Fibroblast of skin of left quadriceps (primary cell): ENCODE measurements at places on chromosomes 16 and 17.

- DNase-seq = no peak
Measured at GRCh38 chr17:29145289-29146073, 34.7 kb downstream of the MYO18A start.

DNA sequence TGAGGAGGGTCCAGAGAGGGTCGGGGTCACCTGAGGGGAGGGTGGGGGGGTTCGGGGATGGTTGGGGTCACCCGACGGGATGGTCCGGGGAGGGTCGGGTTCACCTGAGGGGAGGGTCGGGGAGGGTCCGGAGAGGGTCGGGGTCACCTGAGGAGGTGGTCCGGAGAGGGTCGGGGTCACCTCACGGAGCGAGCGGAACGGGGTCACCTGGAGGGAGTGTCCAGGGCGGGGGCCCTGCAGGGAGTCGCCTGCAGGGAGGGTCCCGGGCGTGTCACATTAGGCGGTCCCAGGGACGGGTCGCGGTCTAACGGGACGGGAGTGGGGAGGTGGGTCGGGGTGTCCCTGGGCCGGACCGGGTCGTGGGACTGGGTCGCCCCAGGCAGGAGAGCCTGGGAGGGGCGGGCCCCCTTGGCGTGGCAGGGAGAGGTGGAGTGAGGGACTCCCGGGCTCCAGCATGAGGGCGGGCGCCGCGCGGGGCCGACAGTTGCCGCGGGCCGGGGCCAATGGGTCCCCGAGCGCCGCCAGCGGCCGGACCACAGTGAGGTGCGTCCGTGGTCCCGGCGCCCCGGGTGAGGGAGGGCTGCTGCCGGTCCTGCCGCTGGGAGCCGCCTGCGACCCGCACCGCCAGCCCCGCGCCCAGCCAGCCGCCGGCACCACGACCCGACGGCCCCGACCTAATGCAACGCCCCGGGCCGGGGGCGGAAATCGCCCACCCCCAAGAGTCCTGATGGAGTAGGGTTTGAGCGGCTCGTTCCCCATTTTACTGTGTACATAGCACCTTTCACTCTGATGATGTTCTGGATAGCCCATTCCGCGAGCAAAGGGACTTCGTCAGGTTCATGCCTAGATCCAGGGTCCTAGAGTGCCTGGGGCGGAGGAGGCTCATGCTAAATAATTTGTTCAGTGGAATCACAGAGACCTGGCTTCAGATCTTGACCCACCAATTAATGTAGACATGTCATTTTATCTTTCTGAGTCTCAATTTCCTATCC is 1.2 kb upstream of the ABCA3 start:
- no peak for DNase-seq

- DNase-seq = no peak
Measured at GRCh38 chr16:80517846-80518245, 22.9 kb upstream of the DYNLRB2 start.

GRCh38 chr16:88686062-88686438 is 257 bp downstream of the SNAI3 start:
- no peak for DNase-seq

DNA sequence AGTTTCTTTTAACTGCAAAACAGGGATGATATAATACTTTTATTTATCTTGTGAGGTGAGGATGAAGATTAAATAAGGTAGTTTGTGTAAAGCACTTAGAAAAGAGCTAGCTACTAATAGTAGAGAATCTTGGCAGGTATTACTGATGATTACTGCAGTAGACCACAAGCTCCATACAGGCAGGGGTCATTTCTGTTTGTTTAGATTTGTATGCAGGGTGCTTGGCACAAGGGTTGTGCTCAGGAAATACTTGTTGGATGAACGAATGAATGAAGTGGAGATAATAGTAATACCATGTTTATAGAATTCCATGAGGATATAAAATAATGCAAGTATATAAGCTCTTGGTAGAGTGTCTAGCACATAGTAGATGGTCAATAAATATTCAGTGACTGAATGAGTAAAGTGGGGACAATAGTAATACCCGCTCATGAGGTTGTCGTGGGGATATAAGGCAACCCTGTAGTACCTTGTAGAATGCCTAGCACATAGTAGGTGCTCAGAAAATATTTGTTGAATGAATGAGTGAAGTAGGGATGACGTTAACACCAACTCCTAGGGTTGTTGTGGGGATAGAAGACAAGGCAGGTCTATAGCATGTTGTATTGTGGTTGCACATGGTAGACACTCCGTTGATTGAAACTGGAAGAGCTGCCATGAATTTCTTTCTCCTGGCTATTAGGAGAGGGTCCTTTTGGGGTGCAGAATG is 83.0 kb downstream of the ABCC1 start:
- DNase-seq = no peak

- no peak for DNase-seq
Measured at GRCh38 chr16:683396-684070, 601 bp downstream of the JMJD8 start.

DNA sequence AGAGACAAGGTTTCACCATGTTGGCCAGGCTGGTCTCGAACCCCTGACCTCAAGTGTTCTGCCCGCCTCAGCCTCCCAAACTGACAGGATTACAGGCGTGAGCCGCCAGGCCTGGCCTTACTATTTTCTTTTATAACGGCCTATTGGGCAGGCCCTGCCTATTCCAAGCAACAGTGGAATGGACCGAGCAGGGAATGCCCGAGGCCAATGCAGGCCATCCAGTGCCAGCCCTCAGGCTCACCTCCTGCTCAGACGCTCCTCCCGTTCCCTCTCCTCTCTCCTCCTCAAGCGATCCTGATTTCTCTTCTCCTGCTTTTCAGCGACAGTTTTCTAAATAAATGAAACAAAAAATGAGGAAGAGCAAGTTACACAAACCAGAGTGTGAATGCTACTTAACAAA is 12.4 kb downstream of the HBQ1 start:
- DNase-seq = no peak

- no peak for DNase-seq
Measured at GRCh38 chr16:89572073-89572484, 3.5 kb upstream of the CPNE7 start.

DNA sequence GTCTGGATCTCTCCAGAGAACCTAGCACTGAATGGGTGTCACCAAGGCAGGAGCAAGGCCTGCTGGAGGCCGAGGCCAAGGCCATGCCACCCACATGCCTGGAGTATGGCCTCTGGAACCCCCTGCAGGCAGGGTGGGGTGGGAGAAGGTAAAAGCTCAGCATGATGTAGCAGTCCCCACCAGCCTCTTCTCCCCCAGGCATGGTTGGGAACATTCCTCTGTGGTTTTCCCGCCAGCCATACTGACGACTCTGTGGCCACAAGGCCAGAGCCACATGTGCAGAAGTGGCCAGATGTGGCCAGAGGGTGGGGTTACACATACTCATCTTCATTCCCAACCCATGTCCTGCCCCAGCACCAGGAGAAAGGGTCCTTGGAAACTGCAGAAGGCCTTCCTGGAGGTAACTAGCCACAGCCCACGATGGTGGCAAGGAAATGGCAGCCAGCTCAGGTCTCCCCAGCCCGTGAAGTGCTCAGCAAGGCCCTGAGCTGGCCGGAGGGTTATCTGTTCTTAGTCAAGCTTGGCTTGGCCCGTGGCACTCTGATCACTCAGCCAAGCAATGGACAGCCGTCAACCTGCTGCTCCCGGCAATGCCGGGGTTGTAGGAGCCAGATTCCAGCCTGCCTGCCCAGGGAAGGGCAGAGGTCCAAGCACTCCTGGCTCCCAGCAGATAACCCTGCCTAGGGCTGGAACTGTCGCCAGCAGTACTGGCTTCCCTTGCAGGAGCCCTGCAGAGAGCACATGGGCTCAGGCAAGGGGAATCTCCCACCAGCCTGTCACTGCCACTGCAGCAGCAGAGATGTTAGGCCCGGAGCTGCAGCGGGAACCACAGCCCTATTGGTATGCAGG is 26.1 kb downstream of the HDAC5 start:
- peak; percentile 27 for DNase-seq
